Heart left ventricle (tissue), 16 donors: ENCODE measurements at places on chromosomes 3 and 15.

DNA sequence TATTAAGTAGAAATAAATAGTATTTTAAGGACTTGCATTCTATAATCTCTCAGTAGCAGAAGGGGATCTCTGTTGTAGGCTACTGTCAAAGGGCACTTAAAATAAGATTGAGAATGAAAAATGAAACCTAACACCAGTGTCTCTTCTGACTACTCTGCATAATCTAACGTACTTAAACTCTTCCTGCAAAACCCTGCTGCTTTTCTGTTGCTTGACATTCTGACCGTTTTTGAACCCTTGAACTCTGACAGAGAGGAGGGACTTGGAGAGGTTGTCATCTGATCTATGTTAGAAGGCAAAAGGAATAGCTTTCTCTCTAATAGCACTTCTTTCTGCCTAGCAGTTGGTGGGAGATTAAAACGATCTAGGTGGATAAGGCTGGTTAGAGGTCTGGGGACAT, 204.6 kb downstream of the ZIC1 start:
- H3K4me3 ChIP-seq, result no peak overlapping the region
- H3K27me3 ChIP-seq, result no peaks in the 10 kb centered on the region
- H3K36me3 ChIP-seq, result no peaks in the 10 kb centered on the region
- no peaks in the 10 kb centered on the region for H3K4me1 ChIP-seq

- H3K4me1 ChIP-seq, result no peaks in the 10 kb centered on the region
- H3K36me3 ChIP-seq, result no peaks in the 10 kb centered on the region
- DNase-seq, result no peak
- peaks cover 6% of the 10 kb centered on the region for H3K27me3 ChIP-seq
- no peak overlapping the region for H3K27ac ChIP-seq
- no peak overlapping the region for H3K4me3 ChIP-seq
These were observed 437.2 kb downstream of the MFSD1 start for GRCh38 chr3:159239059-159239458.

DNA sequence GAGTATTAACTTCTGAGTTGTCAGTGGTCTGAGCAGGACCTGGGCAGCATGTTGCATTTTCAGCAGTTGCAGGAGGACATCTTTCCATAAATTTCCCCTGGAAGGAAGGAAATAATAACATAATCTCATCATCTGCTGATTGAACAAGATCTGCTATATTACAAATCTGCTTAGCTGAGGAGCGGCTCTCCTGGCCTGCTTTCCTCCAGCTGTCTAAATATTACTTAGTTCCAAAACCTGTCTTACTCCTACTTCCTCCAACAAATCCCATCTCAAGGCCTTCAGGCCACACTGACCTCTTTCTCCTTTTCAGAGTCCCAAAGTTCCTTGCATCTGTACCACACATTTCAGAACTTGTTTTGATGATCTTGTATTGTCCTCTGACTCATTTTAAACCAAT, 364.4 kb upstream of the MCTP2 start:
- no peaks in the 10 kb centered on the region for H3K4me1 ChIP-seq
- no peaks in the 10 kb centered on the region for H3K36me3 ChIP-seq
- peak overlapping the region; percentile 7 for H3K4me3 ChIP-seq
- H3K27me3 ChIP-seq, result no peaks in the 10 kb centered on the region
- peak overlapping the region; percentile 64 for H3K27ac ChIP-seq
- no peak for DNase-seq

DNA sequence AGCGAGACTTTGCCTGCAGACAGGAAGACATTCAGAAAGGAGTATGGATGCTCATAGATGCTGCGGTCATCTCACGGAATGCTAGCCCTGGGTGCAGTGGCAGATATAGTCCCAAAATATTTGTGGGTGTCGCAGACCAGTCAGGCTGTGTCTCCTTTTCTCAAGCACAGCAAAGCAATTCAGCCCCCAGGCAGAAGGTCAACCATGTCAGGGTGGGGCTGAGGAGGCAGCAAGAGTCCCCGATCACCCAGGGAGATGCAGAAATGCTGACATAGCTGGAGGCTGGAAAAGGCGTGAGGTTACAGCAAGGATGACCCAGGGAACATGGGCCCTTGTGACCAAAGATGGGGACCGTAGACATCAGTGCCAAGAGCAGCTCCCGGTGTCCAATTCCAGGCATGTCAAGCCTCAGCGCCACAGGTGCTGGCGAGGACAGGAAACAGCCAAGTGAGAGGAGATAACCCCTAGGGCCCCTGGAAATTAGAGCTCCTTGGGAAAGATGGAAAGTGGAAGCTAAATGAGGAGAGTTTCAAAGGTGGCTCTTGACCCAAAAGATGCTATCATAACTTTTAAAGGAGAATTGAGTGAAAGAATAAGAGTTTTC, 81.2 kb upstream of the ABHD17C start:
- DNase-seq, result no peak
- H3K4me1 ChIP-seq, result no peaks in the 10 kb centered on the region
- no peak overlapping the region for H3K4me3 ChIP-seq
- H3K27me3 ChIP-seq, result no peaks in the 10 kb centered on the region
- H3K27ac ChIP-seq, result no peak overlapping the region
- H3K36me3 ChIP-seq, result no peaks in the 10 kb centered on the region

DNA sequence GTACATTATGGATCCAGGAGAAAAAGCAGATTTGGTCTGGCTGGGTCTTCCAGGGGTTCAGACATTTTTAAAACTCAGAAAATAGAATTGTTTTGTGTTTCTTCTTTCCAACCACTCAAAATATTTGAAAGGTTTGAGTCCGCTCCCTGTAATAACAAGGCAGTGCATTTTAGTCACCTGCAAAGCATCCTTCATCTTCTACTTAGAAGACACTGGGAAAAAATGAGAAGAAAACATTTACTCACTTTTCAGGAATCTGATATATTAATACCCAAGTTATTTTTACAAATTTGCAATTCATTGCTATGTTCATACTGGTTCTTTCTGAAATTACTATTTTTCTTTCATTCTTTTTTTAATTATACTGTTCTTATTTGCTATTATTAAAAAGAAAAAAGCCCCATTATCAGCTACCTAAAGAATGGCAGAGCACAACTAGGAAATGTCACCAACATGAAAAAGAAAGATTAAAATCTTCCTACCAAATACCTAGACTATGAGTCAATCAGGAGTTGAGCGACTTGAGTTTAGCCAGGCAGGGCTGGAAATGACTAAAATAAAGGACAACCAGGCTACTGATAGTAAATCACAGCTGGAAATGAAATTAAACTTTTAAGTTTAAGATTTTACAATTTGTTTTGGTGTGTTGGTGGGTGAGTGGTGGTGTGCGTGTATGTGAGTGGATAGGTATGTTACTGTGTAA, 280.3 kb upstream of the THBS1 start:
- no peak overlapping the region for H3K4me3 ChIP-seq
- DNase-seq, result no peak

- peak; percentile 98 for DNase-seq
- H3K36me3 ChIP-seq, result peaks cover 46% of the 10 kb centered on the region
- H3K4me3 ChIP-seq, result peak within 1 kb of the TSS; percentile 93
- H3K27me3 ChIP-seq, result no peaks in the 10 kb centered on the region
- H3K27ac ChIP-seq, result peak within 1 kb of the TSS; percentile 92
These were observed at the start of gene CCNDBP1 for GRCh38 chr15:43185157-43186002. CCNDBP1 (plus strand) TSS chr15:43185403; CDS start chr15:43185499, 96 bp downstream.

DNA sequence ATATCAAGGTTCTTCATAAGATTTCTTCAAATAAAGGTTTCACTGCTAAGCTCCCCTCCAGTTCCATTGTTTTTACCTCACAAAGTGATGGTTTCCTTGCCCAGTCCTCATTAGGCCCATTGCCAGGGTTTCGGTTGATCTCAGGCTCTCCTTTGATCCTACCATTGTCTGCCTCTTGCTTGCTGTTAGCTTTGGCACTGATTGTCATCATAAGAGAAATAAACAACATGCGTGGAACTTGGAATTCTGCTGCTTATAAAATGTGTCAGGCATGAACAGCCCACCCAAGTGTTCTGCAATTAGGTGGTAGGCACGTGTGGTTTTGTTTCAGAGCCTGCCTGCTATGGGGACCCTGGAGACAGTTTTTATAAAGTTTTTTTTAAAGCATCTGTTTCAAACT, 107.6 kb upstream of the BFSP2 start:
- DNase-seq, result no peak
- H3K36me3 ChIP-seq, result no peaks in the 10 kb centered on the region
- no peaks in the 10 kb centered on the region for H3K27me3 ChIP-seq
- H3K27ac ChIP-seq, result no peak overlapping the region

GRCh38 chr3:66418475-66418931, 82.3 kb downstream of the LRIG1 start:
- H3K27me3 ChIP-seq, result no peaks in the 10 kb centered on the region
- no peak for DNase-seq
- no peak overlapping the region for H3K4me3 ChIP-seq

DNA sequence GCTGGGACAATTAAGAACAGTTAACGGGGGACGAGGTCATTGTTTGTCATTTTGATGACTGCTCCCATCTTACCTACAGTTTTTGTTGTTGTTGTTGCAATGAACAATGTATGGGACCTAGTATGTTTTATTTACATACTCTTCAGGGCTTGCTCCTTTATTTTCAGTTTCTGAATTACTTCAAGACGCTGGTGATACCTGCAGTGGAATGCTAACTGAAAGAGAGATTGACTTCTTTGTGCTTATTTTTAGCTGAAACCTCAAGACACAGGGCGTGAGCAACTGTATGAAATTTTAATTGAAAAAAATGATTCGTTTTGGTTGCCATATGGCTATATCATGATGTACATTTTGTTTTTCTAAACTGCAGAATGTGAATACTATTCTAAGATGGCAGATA, 297.9 kb downstream of the EDEM1 start:
- no peak for DNase-seq
- no peaks in the 10 kb centered on the region for H3K27me3 ChIP-seq
- H3K36me3 ChIP-seq, result no peaks in the 10 kb centered on the region
- no peak overlapping the region for H3K4me3 ChIP-seq
- no peaks in the 10 kb centered on the region for H3K4me1 ChIP-seq

- H3K4me1 ChIP-seq, result peaks cover 4% of the 10 kb centered on the region
- no peaks in the 10 kb centered on the region for H3K36me3 ChIP-seq
- no peak overlapping the region for H3K27ac ChIP-seq
- DNase-seq, result peak; percentile 75
These were observed 1.3 kb downstream of the SLC7A14 start for GRCh38 chr3:170584585-170585007.

- no peaks in the 10 kb centered on the region for H3K27me3 ChIP-seq
- H3K4me3 ChIP-seq, result no peak overlapping the region
- no peak overlapping the region for H3K27ac ChIP-seq
- peaks cover 10% of the 10 kb centered on the region for H3K4me1 ChIP-seq
- DNase-seq, result no peak
These were observed 5.5 kb downstream of the VPS39 start for GRCh38 chr15:42202653-42203052.

- H3K36me3 ChIP-seq, result no peaks in the 10 kb centered on the region
- H3K27ac ChIP-seq, result no peak overlapping the region
- H3K27me3 ChIP-seq, result no peaks in the 10 kb centered on the region
- no peaks in the 10 kb centered on the region for H3K4me1 ChIP-seq
- no peak for DNase-seq
These were observed 4.9 kb upstream of the BTLA start for GRCh38 chr3:112504123-112504522.

DNA sequence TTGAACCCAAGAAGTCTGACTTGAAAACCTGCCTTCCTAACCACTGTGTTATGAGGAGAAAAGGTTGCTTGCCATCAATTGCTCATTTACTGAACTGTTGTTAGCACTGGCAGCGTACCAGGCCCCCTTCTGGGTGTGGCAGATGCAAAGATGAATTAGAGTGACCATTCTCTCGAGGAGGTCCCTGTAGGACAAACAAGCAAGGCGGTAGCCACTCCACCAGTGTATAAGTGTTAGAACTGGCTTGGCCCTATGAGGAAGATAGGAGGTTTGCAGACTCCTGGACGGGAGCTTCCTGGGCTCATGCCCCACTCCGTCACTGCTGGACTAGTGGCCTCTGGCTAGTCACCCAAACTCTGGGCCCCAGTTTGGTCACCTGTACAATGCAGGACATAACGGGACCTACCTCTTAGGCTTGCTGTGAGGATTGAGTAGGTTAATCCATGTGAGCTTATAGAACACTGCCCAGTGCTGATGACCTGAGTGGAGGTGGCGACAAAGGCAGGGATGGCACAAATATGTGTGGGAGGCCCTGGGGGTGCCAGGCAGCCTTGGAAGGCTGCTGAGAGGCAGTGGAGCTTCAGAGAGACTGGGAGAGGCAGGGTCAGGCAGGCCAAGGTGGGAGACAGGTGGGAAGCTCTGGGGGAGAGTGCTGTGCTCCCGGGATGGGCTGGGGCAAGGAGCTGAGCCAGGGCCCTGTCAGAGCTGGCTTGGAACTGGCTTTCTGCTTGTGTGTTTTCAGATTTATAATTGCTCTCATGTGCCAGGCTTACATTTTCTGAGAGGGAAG, 145.9 kb downstream of the DNAJB8 start:
- peaks cover 6% of the 10 kb centered on the region for H3K36me3 ChIP-seq
- no peaks in the 10 kb centered on the region for H3K4me1 ChIP-seq
- DNase-seq, result no peak
- H3K27me3 ChIP-seq, result no peaks in the 10 kb centered on the region

DNA sequence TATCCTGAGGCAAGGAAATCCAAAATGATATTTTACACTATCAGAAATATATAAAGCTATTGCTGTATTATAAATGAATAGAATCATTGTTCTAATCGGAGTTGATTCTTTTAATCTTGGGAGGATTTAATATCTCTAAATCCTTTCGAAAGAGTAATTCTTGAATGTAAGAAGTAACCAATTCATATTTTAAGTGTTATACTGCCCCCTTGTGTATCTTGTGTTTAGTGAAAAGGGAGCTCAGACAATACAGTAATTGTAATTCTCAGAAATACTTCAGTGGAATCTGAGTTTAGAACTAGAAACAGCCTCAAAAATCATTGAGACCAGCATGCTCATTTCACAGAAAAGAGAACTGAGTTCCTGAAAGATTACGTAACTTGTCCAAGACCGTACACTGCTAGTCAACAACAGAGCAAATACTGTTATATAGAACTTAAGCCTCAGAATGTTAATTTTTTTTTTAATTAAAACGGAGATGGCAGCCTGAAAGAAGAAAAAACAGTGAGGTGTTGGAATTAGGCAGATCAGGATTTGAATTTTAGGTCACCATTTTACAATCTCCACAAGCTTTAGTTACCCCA, 42.9 kb downstream of the PLCH1 start:
- no peaks in the 10 kb centered on the region for H3K4me1 ChIP-seq
- H3K27me3 ChIP-seq, result no peaks in the 10 kb centered on the region
- DNase-seq, result no peak
- H3K4me3 ChIP-seq, result no peak overlapping the region
- no peaks in the 10 kb centered on the region for H3K36me3 ChIP-seq
- H3K27ac ChIP-seq, result no peak overlapping the region

DNA sequence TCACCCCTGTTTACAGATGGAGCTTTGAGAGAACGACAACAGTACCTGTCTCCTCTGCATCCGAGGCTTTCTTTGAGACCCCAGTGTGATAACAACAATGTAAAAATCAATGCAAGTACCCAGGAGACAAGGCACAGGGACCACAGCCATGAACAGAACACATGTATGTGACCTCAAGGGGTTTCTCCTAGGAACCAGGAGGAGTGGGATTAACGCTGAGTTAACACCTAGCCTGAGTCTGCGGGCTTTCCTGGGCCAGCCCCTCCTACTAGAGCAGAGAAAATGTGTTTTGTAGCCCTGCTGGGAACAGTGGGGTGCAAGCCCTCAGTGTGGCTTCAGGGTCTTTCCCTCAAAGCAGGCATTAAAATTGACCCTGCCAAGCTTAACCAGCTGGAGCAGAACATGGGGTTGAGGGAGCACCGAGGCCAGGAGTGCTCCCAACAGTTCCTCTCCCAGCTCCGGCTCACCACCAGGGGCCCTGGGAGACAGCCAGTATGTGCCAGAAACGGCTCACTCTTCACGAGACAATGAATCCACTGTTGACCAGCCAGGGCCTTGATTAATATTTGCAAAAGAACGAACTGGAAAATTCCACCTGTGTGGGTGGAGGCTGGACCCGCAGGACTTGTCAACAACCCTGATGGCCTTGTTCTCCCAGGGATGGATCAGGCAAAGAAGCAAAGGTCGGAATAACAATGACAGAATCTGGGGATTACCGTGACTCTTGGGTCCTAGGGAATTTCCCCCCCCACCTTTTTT, 3.6 kb downstream of the CHDH start:
- H3K4me1 ChIP-seq, result no peaks in the 10 kb centered on the region
- no peak overlapping the region for H3K27ac ChIP-seq
- no peak overlapping the region for H3K4me3 ChIP-seq
- H3K27me3 ChIP-seq, result peaks cover 10% of the 10 kb centered on the region
- DNase-seq, result no peak
